NAMALWA (cell line): ENCODE measurements at places on chromosomes 6 and 20.

DNA sequence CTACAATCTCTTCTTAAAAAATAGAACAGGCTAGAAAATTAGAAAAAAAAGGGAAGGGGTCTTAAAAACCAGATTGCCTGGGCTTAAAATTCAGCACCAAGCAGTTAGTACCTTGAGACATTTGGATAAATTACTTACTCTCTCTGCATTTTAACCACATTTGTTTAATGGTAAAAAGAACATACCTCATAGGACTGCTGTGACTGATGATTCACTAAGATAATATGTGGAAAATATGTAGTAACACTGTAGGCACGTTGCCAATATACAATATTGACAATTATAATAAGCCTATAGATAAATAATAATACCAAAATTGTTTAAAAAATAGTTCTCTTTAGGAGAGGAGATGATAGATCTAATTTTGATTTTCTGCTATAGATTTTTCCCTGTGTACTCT, 750.4 kb downstream of the TENT5A start:
- no peak for DNase-seq

GRCh38 chr20:58716476-58717277, 24.1 kb downstream of the NPEPL1 start:
- DNase-seq = no peak

- no peak for DNase-seq
Measured at GRCh38 chr6:111254004-111254778, 166.9 kb downstream of the SLC16A10 start.

- no peak for DNase-seq
Measured at GRCh38 chr20:63734946-63735858, 1.3 kb upstream of the LIME1 start.

DNA sequence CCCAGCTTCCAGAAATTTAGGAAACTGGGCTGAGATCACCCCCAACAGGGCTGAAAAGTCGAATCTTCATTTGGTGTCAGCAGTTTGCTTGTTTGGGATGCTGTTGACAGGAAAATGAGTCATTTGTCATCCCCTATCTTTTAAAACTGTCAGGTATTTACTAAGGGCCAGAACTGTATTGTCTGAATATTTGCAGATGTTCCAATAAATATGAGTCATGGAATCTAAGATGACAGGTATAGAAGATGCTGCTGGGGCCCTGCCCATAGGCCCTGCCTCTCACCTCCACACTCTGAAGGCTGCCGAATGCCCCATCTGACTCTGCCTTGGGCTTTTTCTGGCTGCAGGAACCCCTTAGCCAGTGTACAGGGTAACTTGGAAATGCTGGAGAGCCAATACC, 3.9 kb downstream of the ETV7 start:
- no peak for DNase-seq

- DNase-seq = no peak
Measured at GRCh38 chr6:25590986-25591385, 61.0 kb upstream of the SCGN start.

- DNase-seq = no peak
Measured at GRCh38 chr20:63133481-63134091, 82.3 kb downstream of the YTHDF1 start.
